ENCODE measurements at places on chromosomes 16 and 17. TPM values are rescaled to one million over a fixed set of nuclear protein-coding genes. Genes with fewer than 3 reads are reported as not detected.
A peak's percentile ranks its signal among the peaks of the same experiment; 100 is the strongest.

MARVELD3 gene
- total RNA-seq = 1.4 TPM

BAIAP3 gene
- 2.6 TPM for total RNA-seq

HBA2 gene
- 1.4 TPM for total RNA-seq

CCT6B gene
- 2.1 TPM for total RNA-seq

SYNGR3 gene
- 6.0 TPM for total RNA-seq

NUDT21 gene
- 86.2 TPM for total RNA-seq

CYGB gene
- 29.2 TPM for total RNA-seq

GRCh38 chr17:45034599-45034998 lies 16.8 kb downstream of the DCAKD start:
- no peak overlapping the region for H3K4me3 ChIP-seq
- no peaks in the 10 kb centered on the region for H3K27me3 ChIP-seq
- H3K36me3 ChIP-seq = peaks cover 9% of the 10 kb centered on the region
- H3K27ac ChIP-seq = no peak overlapping the region
- no peak for DNase-seq
- peaks cover 3% of the 10 kb centered on the region for H3K4me1 ChIP-seq

DNA sequence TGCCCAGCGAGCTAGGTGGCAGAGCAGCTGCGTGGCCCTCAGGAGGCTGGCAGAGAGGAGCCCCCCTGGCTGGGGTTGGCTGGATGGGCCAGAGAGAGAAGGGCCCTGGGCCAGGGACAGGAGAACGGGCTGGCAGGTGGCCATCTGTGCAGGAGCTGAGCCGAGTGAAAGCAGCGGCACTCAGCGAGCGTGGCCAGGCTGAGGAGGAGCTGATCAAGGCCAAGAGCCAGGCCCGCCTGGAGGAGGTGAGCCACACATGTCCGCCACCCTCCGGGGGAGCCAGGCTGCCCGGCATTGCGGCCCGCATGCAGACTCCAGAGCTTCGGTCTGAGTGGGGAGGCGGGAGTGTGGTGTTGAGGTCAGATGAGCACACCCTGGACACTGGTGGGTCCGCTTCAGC lies 2.1 kb upstream of the RAC3 start:
- H3K27me3 ChIP-seq = no peaks in the 10 kb centered on the region
- no peak overlapping the region for H3K27ac ChIP-seq
- no peak for DNase-seq
- no peaks in the 10 kb centered on the region for H3K36me3 ChIP-seq

DNA sequence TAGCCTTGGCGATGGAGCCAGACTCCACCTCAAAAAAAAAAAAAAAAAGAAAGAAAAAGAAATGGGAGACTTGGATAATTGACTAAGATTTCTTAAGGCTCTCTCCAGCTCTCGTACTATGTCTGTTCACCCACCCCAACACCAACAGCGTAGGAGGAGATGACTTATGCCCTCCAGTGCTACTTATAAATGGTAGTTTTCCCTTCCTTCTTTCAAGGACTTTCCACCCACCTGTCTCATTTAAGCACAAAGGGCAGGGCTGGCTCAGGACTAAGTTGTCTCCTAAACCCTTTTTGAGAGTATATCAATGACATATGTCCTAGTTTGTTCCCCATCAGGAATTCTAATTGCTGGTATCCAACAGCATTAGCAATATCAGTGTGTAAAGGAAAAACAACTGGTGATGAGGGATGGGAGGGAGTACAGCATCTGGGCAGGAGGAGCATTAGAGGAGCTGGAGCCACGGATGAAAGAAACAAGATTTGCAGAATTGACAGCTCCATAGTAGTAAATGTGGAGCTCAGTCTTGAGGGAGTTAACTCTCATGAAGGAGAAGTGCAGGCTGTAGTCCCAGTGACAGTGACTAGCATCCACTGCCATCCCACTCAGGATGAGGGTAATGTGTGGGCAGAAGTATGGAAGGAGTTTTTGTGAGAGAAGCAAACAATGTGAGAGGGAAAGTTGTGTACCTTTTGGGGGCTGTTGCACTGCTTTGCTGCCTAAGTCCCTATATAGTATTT lies 17.2 kb downstream of the UBE2Z start:
- no peaks in the 10 kb centered on the region for H3K4me1 ChIP-seq
- H3K27me3 ChIP-seq = no peaks in the 10 kb centered on the region
- no peak overlapping the region for H3K27ac ChIP-seq
- no peak for DNase-seq
- peaks cover 79% of the 10 kb centered on the region for H3K36me3 ChIP-seq

- H3K27ac ChIP-seq = peak overlapping the region; percentile 49
- H3K27me3 ChIP-seq = no peaks in the 10 kb centered on the region
- H3K4me3 ChIP-seq = no peak overlapping the region
Observed at GRCh38 chr17:43732958-43733357, 25.6 kb downstream of the SOST start.

GRCh38 chr17:73667181-73667959 lies 23.1 kb upstream of the SDK2 start:
- no peak overlapping the region for H3K27ac ChIP-seq
- H3K27me3 ChIP-seq = peaks cover 3% of the 10 kb centered on the region
- H3K4me3 ChIP-seq = no peak overlapping the region

GRCh38 chr17:50034498-50035364 lies 21.2 kb upstream of the ITGA3 start:
- H3K27me3 ChIP-seq = no peaks in the 10 kb centered on the region
- no peaks in the 10 kb centered on the region for H3K36me3 ChIP-seq
- peaks cover 22% of the 10 kb centered on the region for H3K4me1 ChIP-seq

DNA sequence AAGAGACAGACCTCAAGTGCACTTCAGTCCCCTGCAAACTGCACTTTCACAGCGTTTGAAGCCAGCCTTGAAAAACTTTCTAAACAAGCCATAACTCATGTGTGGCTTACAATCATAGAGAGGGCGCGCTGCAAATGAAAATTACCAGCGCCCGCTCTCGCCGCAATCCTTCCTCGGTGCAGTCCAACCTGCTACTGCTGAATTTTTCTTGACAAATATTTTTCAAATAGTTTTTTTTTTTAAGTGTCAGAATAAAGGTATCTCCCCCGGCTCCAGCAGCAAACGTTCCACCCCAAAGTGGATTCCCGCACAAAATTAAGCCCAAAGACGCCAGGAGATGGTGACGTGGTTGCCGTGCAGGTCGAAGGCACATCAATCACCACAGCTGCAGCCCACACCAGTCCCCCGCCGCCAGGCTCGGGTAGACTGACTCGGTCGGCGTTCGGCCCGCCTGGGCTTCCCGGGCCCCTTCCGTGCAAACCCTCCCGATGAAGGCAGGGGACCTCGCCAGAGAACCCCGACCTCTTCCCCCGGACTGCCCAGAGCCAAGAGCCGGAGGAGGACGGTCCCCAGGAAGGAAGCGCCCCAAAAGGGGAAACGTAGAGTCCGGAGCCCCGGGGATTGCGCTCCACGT lies 630 bp downstream of the GRB2 start:
- no peaks in the 10 kb centered on the region for H3K27me3 ChIP-seq
- H3K4me3 ChIP-seq = peak overlapping the region; percentile 84
- no peak for DNase-seq
- no peaks in the 10 kb centered on the region for H3K36me3 ChIP-seq
- peak overlapping the region; percentile 61 for H3K27ac ChIP-seq

GRCh38 chr17:11825572-11826209 lies 171.6 kb downstream of the ZNF18 start:
- H3K36me3 ChIP-seq = no peaks in the 10 kb centered on the region
- no peak for DNase-seq
- H3K27ac ChIP-seq = no peak overlapping the region
- H3K4me3 ChIP-seq = no peak overlapping the region
- no peaks in the 10 kb centered on the region for H3K27me3 ChIP-seq

- peaks cover 4% of the 10 kb centered on the region for H3K4me1 ChIP-seq
- no peak for DNase-seq
- H3K27ac ChIP-seq = no peak overlapping the region
- H3K36me3 ChIP-seq = no peaks in the 10 kb centered on the region
- H3K27me3 ChIP-seq = no peaks in the 10 kb centered on the region
- no peak overlapping the region for H3K4me3 ChIP-seq
Observed at GRCh38 chr16:75089486-75090202, 26.9 kb downstream of the LDHD start.

DNA sequence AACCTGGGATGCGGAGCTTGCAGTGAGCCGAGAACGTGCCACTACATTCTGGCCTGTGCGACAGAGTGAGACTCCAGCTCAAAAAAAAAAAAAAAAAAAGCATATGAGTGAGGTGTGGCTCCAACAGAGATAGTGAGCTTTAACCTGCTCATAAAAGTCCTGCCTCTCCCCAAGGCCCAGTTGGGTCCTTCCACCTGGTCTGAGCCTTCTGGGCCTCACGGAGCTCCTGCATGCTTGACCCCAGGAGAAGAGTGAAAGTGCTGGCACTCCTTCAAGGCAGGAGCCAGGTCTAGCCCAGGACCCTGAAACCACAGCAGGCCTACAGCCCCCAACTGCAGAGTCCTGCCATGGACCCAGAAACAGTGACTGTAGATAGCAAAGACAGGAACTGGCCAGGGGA lies 17.7 kb downstream of the HSD11B2 start:
- no peak overlapping the region for H3K4me3 ChIP-seq
- H3K27me3 ChIP-seq = no peaks in the 10 kb centered on the region
- H3K4me1 ChIP-seq = peaks cover 6% of the 10 kb centered on the region
- peaks cover 2% of the 10 kb centered on the region for H3K36me3 ChIP-seq
- H3K27ac ChIP-seq = no peak overlapping the region
- DNase-seq = no peak

DNA sequence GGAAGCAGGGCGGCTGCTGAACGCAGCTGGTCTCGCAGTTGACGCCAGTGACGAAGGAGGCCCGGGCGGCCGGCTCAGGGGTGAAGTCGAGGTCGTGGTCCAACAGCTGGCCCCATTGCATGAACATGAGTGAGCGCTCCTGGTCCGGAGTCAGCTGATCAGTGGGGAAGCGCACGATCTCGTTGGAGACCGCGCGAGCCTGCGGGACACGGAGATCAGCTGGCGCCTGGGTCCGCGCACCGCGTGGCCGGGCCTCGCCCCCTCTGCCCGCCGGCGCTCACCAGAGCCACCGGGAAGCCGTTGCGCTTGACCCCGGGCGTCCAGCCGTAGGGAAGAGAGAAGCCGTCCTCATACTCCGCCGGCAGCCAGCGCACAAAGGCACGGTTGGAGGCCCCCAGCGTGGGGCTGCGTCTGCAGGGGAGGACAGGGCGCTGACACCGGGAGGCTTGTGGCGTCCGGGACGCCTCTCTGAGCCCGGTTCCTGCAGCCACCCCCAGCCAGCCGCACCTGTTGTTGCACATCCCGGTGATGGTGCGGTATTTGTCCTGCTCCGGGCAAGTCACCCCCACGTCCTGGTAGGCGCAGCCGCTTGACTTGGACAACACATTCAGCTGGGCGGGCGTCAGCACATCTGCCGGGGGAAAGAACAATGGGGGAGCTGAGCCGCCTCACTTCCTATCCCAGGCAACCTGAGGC lies 1.6 kb downstream of the MPO start:
- peaks cover 19% of the 10 kb centered on the region for H3K27me3 ChIP-seq
- no peak overlapping the region for H3K4me3 ChIP-seq
- H3K36me3 ChIP-seq = no peaks in the 10 kb centered on the region
- H3K27ac ChIP-seq = no peak overlapping the region
- H3K4me1 ChIP-seq = no peaks in the 10 kb centered on the region
- peak; percentile 4 for DNase-seq

GRCh38 chr16:68344252-68344651 lies 33.4 kb downstream of the PRMT7 start:
- DNase-seq = no peak
- H3K4me1 ChIP-seq = no peaks in the 10 kb centered on the region
- no peak overlapping the region for H3K4me3 ChIP-seq
- H3K27me3 ChIP-seq = no peaks in the 10 kb centered on the region

DNA sequence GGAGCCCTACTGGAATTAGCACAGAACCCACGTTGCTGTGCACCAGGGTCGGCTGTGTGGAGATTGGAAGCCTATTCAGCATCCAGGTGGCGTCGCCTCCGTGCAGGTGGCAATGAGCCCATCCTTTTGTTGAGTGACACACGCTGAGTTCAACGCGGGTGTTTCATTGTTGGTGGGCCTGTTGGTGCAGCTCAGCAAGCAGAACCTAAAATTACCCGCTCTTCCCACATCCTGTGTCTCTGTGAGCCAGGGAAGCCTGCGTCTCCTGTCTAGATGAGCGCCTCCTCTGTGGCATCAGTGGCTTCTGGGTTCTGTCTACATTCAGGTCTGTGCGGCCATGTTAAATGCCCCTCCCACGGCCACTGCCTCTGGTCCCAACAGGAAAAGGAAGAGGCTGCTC lies 14.5 kb downstream of the CD2BP2 start:
- peaks cover 6% of the 10 kb centered on the region for H3K4me1 ChIP-seq
- DNase-seq = no peak
- H3K27me3 ChIP-seq = no peaks in the 10 kb centered on the region
- H3K27ac ChIP-seq = no peak overlapping the region

DNA sequence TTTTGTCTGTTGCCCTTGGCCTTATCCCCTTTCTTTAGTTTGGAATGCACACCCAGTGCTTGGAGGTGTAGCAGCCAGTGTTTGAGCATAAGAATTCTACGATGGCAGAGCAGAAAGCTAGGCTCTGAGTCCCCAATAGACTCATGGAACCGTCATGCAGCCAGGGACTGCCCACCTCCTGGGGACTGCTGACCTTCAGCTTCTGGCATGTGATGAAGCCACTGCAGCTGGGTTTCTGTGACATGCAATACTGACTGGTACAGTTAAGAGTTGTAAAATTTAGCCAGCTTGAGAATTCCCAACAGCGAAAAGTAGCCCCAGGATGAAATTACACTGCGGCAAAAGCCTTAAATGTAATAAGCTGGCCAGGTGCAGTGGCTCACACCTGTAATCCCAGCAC lies 9.0 kb upstream of the MAP3K14 start:
- no peak overlapping the region for H3K27ac ChIP-seq
- no peak overlapping the region for H3K4me3 ChIP-seq
- H3K27me3 ChIP-seq = no peaks in the 10 kb centered on the region
- no peaks in the 10 kb centered on the region for H3K36me3 ChIP-seq
- no peak for DNase-seq

- H3K36me3 ChIP-seq = no peaks in the 10 kb centered on the region
- no peak for DNase-seq
- H3K27me3 ChIP-seq = no peaks in the 10 kb centered on the region
- no peak overlapping the region for H3K4me3 ChIP-seq
- H3K4me1 ChIP-seq = peaks cover 4% of the 10 kb centered on the region
Observed at GRCh38 chr17:82548681-82549303, 29.3 kb downstream of the FOXK2 start.

- no peaks in the 10 kb centered on the region for H3K36me3 ChIP-seq
- DNase-seq = no peak
- H3K4me3 ChIP-seq = no peak overlapping the region
- peaks cover 9% of the 10 kb centered on the region for H3K27me3 ChIP-seq
- no peaks in the 10 kb centered on the region for H3K4me1 ChIP-seq
Observed at GRCh38 chr17:27947005-27947406, 53.8 kb upstream of the LYRM9 start.

- H3K27ac ChIP-seq = no peak overlapping the region
- H3K36me3 ChIP-seq = no peaks in the 10 kb centered on the region
- no peak for DNase-seq
Observed at GRCh38 chr17:10651927-10652326, 5.2 kb downstream of the MYH3 start.

DNA sequence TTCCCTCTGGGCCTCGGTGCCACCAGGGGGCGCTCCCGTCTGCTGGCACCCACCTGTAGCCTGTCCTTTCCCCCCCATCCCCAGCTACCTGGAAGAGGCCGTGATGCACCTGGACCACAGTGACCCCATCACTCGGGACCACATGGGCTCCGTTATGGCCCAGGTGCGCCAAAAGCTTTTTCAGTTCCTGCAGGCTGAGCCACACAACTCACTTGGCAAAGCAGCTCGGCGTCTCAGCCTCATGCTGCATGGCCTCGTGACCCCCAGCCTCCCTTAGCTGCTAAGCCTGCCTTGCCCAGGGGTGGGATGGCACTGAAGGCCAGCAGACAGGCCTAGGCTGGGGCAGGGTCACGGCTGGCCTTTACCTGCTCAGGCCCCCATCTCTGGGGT lies 818 bp upstream of the NRN1L start:
- H3K4me3 ChIP-seq = no peak overlapping the region
- H3K27ac ChIP-seq = no peak overlapping the region
- H3K4me1 ChIP-seq = peaks cover 6% of the 10 kb centered on the region
- H3K27me3 ChIP-seq = no peaks in the 10 kb centered on the region
- peaks cover 22% of the 10 kb centered on the region for H3K36me3 ChIP-seq

All from astrocyte (in vitro differentiated cells and primary cell).